ENCODE measurements at places on chromosomes 5 and 9.

GRCh38 chr9:108864446-108864845, 2.4 kb downstream of the ACTL7A start:
- no peak for DNase-seq

GRCh38 chr5:75113354-75114113, 61.2 kb upstream of the GCNT4 start:
- DNase-seq: no peak

GRCh38 chr9:76032038-76032796, 141.7 kb downstream of the PCSK5 start:
- DNase-seq: peak; percentile 14

DNA sequence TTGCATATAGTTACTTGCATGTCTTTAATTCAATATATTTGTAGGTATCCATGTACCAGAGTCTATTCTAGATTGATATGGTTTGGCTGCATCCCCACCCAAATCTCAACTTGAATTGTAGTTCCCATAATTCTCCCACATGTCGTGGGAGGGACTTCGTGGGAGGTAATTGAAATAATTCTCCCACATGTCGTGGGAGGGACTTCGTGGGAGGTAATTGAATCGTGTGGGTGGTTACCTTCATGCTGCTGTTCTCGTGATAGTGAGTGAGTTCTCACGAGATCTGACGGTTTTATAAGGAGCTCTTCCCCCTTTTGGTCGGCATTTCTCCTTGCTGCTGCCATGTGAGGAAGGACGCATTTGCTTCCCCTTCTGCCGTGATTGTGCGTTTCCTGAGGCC, 16.5 kb downstream of the FBXL7 start:
- DNase-seq: no peak

- DNase-seq: no peak
Observed at GRCh38 chr9:129027685-129028191, 393 bp downstream of the SH3GLB2 start.

DNA sequence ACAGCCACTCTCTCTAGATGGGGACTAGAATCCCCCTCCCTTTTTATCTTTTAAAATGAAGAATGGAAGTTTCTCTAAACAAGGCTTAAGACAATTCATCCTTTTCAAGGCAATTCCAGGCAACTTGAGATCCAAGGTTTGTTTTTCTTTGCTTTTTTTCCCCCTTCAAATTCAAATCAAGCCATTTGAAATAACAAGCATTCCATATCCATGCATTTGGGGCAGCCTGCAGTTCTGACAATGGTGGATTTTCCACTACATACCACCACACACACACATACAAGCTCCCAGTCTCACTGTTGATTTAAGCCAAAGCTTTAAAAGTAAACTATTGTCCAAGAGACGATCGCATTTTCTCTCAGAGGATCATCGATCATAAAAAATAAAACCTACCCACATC, 424 bp downstream of the INSYN2B start:
- peak; percentile 30 for DNase-seq

GRCh38 chr9:72600671-72601070, 79.3 kb downstream of the TMC1 start:
- DNase-seq: no peak

- DNase-seq: peak; percentile 41
Observed at GRCh38 chr9:127937056-127937387, 632 bp downstream of the DPM2 start.

DNA sequence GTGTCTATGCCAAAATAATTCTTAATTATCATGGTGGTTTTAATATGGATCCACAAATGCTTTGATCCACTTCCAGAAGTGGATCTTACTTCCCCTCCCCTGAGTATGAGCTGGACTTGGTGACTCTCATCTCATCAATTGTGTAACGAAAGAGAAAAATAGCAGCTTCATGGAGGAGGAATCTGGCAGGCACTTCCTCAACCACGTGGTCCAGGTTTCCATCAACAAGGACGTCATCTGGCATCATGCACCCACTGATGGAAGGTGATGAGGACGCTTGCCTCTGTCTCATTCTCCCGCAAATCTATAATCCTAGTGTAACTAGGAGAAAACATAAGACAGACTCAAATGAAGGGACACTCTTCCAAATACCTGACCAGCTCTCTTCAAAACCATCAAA, 54.6 kb upstream of the S1PR3 start:
- no peak for DNase-seq

- DNase-seq: no peak
Observed at GRCh38 chr5:111706345-111706744, 50.6 kb downstream of the NREP start.

- DNase-seq: no peak
Observed at GRCh38 chr9:83665580-83666200, 42.1 kb downstream of the UBQLN1 start.

- DNase-seq: no peak
Observed at GRCh38 chr9:38467404-38467803, 43.1 kb upstream of the IGFBPL1 start.

DNA sequence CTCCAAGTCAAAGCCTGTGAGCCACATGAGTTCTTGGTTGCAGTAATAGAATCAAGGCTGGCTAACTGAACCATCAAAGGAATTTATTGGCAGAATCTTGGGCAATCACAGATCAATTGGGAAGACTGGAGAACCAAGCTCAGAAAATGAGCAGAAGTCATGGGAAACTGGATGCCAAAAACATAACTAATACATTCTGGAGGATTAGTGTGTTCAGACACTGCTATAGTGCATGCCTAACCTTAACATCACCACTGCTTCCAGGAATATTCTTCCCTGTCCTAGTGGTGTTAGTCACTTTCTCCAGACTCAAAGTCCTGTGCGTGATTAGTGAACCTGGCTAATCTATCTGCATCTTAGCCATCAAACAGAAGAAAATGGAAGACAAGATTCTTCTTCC, 843.7 kb downstream of the EFNA5 start:
- DNase-seq: peak; percentile 76

DNA sequence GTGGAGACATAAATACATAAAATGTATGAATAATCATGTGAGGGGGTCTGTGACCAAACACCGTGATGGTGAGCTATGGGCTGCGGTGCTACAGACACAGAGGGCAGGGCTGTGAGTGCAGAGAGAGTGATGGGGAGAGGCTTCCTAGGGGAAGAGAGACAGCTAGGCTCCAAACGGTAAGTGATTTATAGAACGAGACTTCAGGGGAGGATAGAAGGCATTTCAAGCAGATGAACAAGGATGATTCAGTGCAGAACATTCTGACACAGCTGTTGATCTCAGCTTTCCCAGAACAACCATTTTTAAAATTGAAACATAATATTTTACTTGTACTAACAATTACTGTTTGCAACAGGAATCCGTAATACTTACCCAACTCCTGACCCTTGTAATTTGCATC, 100.7 kb downstream of the GAS1 start:
- DNase-seq: peak; percentile 49

- DNase-seq: no peak
Observed at GRCh38 chr5:34582371-34582770, 73.8 kb upstream of the RAI14 start.

DNA sequence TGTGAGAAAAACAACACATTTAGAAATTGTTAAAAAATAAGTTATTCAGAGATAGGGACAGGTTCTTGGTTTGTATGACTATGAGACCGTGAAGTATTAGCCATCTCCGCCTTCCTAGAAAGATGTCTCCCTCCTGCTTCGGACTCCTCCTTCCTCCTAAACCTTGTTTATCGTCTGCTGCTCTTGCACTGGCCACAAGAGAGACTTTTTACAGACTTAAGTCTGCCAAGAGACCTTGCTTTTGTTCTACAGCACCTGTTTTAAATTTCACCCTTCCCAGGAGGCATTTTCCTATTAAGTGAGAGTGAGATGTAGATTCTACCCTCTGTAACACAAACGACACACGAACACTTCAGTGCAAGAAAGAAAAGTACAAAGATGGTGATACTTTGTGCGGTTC, 274.6 kb downstream of the ARHGEF28 start:
- DNase-seq: no peak

GRCh38 chr9:4905135-4905490, 80.0 kb upstream of the JAK2 start:
- peak; percentile 54 for DNase-seq

DNA sequence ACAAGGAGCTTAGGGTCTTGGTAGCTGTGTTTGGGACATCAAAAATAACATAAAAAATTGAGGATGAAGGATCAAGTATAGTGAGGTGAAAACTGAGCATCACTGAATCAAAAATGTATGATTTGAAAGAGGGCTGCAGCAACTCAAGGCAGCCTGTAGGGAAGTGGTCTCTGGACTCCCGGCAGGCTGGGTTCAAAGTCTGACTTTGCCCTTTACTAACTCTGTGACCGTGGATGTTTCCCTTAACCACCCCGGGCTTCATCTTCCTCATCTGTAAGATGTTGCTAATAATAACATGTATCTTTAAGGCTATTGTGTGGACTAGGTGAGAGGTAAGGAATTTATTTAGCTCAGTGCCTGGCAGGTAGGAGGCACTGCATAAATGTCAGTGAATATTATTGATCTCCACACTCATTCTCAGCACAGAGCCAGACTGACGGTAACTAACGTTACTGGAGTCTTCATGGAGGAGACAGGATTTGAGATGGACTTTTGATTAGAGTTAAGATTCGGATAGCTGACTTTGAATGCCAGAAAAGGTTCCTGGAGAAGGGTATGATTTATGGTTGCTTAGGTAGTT, 367.3 kb downstream of the NDUFS4 start:
- DNase-seq: no peak

- no peak for DNase-seq
Observed at GRCh38 chr5:179264053-179264782, 81.0 kb downstream of the ADAMTS2 start.

- DNase-seq: no peak
Observed at GRCh38 chr9:81213456-81213855, 475.9 kb downstream of the TLE1 start.

DNA sequence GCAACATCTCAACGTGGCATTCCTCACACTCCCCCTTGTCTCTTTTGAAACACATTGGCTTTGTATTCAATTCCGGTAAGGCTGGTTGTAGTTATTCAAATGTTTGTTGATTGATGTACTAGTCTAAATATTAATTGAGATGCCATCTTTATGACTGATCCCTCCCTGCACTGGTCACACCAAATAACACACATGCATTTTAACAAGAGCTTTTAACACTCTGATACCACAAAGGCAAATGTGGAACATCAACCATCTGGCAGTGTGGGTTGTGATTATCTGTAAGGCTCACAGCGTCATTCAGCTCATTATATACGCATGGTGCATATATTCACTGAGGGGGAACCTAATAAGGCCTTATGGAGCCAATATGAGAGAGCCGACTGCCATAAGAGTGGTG, 305.0 kb downstream of the TENT4A start:
- no peak for DNase-seq

GRCh38 chr5:76604838-76605237, 18.4 kb downstream of the F2RL2 start:
- peak; percentile 64 for DNase-seq

GRCh38 chr5:179261301-179262125, 83.7 kb downstream of the ADAMTS2 start:
- DNase-seq: no peak

- peak; percentile 34 for DNase-seq
Observed at GRCh38 chr5:94901191-94901979, 282.9 kb downstream of the SLF1 start.

DNA sequence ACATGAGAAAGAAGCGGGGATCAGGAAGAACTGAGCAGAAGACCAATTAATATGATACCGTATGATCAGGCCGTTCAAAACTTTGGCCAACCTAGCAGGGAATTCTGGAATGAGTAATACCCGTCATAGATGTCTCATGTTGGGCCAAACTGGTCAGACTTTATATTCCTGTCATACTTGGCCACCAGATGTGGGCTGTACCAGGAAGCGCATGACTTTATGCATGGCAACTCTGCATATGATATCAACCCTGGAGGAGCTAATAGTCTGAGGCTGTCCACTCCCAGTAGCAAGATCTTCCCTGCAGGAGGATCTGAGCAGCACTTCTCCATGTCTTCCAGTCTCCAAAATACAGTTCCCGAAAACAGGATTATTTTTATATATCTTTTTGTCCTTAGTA, 68.5 kb upstream of the NAA35 start:
- no peak for DNase-seq

DNA sequence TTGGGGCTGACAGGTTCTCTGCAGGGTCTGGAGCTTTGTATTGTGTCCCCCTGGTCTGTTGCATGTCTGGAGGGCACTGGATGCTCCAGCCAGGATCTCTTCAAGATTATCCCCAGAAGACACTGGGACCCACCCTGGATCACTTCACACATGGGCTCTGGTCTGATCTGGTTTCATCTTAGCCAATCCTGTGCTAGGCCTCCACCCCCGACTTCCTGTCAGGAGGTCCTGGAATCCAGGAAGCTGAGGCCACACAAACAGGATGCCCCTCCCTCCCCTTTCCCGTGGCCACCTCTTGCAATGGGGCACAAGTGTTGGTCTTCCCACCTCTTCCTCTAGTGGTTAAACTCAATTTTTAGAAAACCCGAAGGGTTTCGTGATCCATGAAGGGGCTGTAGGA, 242.6 kb upstream of the MVB12B start:
- no peak for DNase-seq

GRCh38 chr9:137690930-137691645, 72.3 kb downstream of the EHMT1 start:
- no peak for DNase-seq

GRCh38 chr5:132253008-132253441, 4.5 kb upstream of the PDLIM4 start:
- DNase-seq: no peak

- DNase-seq: peak; percentile 7
Observed at GRCh38 chr9:97593960-97594359, 39.2 kb downstream of the TSTD2 start.

DNA sequence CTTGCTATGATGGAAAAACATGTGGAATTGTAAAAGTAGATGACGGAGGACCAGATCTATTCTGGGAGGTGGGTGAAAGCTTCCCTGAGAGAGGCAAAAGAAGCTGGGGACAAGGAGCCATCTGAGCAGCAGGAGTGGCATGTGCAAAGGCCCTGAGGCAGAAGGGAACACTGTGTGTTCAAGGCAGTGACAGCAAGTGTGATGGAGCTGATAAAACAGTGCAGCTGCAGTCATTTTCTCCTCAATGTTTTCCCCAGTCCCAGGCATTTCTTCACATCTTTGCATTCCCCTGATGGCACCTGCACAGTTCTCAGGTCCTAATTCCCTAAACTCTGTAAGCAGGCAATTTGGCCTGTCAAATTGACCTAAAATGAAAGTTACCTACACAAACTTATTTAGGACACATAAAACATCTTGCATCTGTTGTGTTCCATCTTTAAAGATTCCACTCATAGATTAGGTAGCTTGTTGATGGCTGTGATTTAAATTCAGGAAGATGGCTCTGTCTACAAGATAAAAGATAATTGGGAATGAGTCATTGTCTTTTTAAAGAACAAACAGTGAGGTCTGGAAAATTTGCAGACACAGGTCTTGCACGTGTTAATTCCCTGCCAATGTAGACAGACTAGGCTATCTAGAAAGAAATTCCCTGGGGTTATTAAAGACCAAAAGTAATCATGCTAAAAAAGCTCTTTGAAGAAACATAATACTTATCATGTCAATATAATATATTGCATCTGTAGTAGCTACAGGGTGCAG, 289.6 kb upstream of the SGCD start:
- no peak for DNase-seq
